ENCODE measurements at places on chromosomes 3 and 15. TPM values are rescaled to one million over a fixed set of nuclear protein-coding genes. Genes with fewer than 3 reads are reported as not detected.

The CHST2 gene
- total RNA-seq: 16.6 TPM

The GRK7 gene
- not detected for total RNA-seq

The OR5K2 gene
- total RNA-seq: not detected

DNA sequence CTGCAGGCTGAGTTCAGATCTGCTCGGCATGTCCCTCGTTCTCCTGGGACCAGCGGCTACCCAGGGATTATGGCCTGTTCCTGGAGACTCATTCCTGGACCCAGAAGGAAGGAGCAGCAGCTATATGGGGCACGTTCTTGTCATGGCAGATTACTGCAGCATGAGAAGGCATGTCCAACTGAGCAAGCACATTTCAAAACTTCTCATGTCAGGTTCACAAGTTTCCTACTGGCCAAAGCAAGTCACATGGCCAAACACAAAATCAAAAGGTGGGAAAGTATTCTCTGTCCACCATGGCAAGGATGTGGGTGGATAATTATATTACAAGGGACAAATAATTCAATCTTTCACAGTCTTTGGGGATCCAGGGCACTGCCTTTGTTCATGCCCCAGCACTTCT, 71.9 kb upstream of the C15orf39 start:
- H3K4me3 ChIP-seq: no peak overlapping the region
- H3K36me3 ChIP-seq: no peaks in the 10 kb centered on the region
- no peak overlapping the region for H3K27ac ChIP-seq
- H3K4me1 ChIP-seq: no peaks in the 10 kb centered on the region

The SLC22A13 gene
- not detected for total RNA-seq

DNA sequence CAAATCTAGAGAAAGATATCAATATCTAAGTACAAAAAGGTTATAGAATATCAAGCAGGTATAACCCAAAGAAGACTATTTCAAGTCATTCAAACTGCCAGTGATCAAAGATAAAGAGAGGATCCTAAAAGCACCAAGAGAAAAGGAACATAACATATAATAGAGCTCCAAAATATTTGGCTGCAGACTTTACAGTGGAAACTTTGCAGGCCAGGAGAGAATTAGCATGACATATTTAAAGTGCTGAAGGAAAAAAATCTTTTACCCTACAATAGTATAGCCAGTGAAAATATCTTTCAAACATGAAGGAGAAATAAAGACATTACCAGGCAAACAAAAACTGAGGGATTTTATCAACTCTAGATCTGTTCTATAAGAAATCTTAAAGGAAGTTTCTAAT, 254.3 kb upstream of the ARHGEF26 start:
- no peak overlapping the region for H3K27ac ChIP-seq
- no peak for DNase-seq
- H3K36me3 ChIP-seq: no peaks in the 10 kb centered on the region
- H3K4me1 ChIP-seq: no peaks in the 10 kb centered on the region

GRCh38 chr3:184042617-184043016, 10.2 kb upstream of the HTR3C start:
- no peaks in the 10 kb centered on the region for H3K27me3 ChIP-seq
- no peaks in the 10 kb centered on the region for H3K4me1 ChIP-seq
- no peak overlapping the region for H3K27ac ChIP-seq
- DNase-seq: no peak
- H3K36me3 ChIP-seq: no peaks in the 10 kb centered on the region
- H3K4me3 ChIP-seq: no peak overlapping the region

- H3K4me3 ChIP-seq: no peak overlapping the region
- H3K36me3 ChIP-seq: no peaks in the 10 kb centered on the region
- H3K27me3 ChIP-seq: no peaks in the 10 kb centered on the region
- no peaks in the 10 kb centered on the region for H3K4me1 ChIP-seq
- no peak overlapping the region for H3K27ac ChIP-seq
Measured at GRCh38 chr3:138137861-138138260, 5.7 kb upstream of the A4GNT start.

The ACAD9 gene
- total RNA-seq: 23.4 TPM

- no peaks in the 10 kb centered on the region for H3K36me3 ChIP-seq
- H3K27me3 ChIP-seq: no peaks in the 10 kb centered on the region
- no peak for DNase-seq
- H3K27ac ChIP-seq: no peak overlapping the region
Measured at GRCh38 chr3:14439501-14440167, 37.2 kb downstream of the SLC6A6 start.

GRCh38 chr3:144415492-144415891, 443.9 kb downstream of the DIPK2A start:
- H3K4me3 ChIP-seq: no peak overlapping the region
- no peak for DNase-seq
- no peak overlapping the region for H3K27ac ChIP-seq
- H3K4me1 ChIP-seq: no peaks in the 10 kb centered on the region

DNA sequence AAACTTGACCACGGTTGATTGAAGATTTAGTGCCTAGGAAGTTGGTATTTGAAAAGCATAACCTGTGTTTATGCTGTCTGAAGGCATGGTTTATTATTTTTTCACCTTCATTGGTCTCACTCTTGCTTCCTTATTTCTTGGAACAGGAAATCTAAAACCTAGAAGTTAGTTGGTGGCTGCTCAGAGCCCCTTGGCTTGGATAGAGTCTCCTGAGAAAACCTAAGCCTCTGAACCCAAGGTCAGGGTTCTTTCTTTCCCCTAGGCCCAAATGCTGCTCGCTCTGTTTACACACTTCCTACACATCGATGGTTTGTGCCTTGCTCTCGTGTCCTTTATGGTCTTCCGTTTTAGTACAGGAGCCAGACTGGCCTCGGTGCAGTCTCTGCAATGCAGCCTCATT, 82.2 kb downstream of the TRAK1 start:
- H3K36me3 ChIP-seq: no peaks in the 10 kb centered on the region
- H3K4me1 ChIP-seq: no peaks in the 10 kb centered on the region
- H3K27ac ChIP-seq: no peak overlapping the region
- DNase-seq: peak; percentile 4
- H3K27me3 ChIP-seq: no peaks in the 10 kb centered on the region

GRCh38 chr3:71310359-71310979, 273.1 kb downstream of the FOXP1 start:
- H3K36me3 ChIP-seq: no peaks in the 10 kb centered on the region
- DNase-seq: no peak
- H3K27me3 ChIP-seq: no peaks in the 10 kb centered on the region
- peaks cover 16% of the 10 kb centered on the region for H3K4me1 ChIP-seq
- no peak overlapping the region for H3K4me3 ChIP-seq

DNA sequence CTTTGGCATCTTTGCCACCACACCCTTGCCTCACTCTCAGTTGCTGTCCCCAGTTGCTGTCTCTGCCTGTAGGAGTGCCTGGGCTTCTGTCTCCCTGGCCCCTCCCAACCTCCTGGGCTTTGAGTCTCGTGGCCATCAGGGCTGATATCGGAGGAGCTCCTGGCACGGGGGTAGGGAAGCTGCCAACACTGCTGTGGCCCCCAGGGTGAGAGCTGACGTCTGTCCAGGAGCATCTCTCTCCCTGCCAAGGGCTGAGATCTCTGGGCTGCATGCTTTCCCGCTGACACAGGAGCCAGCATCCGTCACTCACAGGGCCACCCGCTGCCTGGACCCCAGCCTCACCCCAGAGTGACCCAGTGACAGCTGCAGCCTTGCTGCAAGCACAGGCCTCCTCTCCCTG, 47.4 kb downstream of the EXOG start:
- no peaks in the 10 kb centered on the region for H3K27me3 ChIP-seq
- no peak for DNase-seq
- no peak overlapping the region for H3K4me3 ChIP-seq
- no peaks in the 10 kb centered on the region for H3K4me1 ChIP-seq
